ENCODE measurements at places on chromosomes 1 and 21.

DNA sequence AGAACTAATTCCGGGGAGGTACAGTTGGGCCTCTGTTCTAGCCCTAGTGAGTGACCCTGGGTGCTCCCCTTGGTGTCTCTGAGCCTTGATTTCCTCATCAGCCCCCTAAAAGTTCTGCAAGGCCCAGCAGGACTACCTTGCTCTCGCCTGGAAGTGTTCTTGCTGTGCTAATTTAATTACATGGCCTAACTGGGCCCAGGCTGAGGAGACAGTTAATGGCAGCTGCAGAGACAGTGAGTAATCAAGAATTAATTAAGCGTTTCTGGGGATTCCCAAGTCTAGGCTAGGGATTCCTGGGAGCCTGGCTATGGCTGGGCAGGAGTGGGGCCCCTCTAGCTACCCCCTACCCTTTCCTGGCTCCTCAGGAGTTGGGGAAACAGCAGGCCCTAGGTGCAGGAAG is 24.7 kb upstream of the DMBX1 start:
- DNase-seq = no peak

DNA sequence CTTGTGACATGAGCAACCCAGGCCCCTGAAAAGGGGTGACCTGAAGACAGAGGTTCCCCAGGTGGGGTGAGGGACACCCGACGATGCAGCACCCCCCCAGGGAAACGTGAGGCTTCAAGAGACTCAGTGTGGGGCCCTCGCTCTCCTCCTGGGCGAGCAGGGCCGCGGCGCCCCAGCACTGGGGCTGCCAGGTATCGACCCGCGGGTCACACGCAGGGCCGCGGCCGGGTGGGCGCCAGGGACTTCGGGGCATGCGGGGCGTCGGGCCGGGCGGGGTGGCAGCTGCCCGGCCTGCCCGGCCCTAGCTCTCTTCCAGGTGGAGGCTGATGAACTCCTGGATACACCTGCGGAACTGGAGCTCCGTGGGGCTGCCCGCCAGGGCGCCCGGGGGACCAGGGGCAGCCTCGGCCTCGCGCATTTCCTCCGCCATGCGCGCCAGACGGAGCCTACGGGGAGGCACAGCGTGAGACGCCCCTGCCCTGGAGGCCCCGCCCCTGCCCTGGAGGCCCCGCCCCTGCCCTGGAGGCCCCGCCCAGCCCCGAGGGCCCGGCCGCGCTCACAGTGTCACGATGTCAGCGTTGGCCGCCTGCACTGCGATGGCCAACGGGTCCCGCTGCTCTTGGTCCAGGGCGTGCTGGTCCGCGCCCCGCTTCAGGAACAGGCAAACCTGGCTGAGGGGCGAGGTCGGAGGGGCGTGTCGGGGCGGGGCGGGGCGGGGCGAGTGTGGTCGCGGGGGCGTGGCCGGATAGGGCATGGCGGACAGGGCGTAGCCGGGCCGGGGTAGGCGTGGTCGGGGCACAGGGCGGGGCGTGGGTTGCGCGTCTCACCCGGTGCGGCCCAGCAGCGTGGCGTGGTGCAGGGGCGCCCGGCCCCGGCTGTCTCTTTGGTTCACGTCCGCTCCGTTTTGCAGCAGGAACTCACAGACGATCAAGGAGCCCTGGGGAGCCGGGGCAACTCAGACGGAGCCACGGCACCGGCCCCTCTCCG is 13.3 kb downstream of the SCNN1D start:
- no peak for DNase-seq

GRCh38 chr1:156291226-156292061 is 4.0 kb downstream of the GLMP start:
- no peak for DNase-seq

- DNase-seq = no peak
These were observed 229.6 kb upstream of the AJAP1 start for GRCh38 chr1:4424766-4425165.

DNA sequence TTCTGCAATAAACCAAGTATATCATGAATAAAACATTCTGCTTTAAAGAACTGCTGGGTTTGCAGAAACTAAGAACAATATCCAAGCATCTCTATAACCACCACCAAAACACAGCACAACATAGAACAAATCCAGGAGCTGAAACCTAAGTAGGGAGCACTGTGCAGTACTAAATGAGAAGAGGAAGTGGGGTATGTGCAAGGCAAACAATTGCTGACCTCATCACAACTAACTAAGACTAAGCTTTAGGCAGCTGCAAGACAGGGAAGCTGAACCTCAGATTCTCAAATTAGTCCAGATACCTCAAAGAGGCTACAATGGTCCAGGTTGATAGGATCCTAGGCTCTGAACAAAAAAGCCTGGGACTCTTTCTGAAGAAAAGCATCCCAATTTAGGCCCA is 172.6 kb downstream of the SLC44A5 start:
- no peak for DNase-seq

- DNase-seq = no peak
These were observed 483.3 kb downstream of the TTLL7 start for GRCh38 chr1:83515578-83516154.

GRCh38 chr1:11563560-11564069 is 84.7 kb downstream of the DISP3 start:
- DNase-seq = no peak

GRCh38 chr1:62688687-62689085 is 500 bp upstream of the DOCK7 start:
- DNase-seq = no peak

DNA sequence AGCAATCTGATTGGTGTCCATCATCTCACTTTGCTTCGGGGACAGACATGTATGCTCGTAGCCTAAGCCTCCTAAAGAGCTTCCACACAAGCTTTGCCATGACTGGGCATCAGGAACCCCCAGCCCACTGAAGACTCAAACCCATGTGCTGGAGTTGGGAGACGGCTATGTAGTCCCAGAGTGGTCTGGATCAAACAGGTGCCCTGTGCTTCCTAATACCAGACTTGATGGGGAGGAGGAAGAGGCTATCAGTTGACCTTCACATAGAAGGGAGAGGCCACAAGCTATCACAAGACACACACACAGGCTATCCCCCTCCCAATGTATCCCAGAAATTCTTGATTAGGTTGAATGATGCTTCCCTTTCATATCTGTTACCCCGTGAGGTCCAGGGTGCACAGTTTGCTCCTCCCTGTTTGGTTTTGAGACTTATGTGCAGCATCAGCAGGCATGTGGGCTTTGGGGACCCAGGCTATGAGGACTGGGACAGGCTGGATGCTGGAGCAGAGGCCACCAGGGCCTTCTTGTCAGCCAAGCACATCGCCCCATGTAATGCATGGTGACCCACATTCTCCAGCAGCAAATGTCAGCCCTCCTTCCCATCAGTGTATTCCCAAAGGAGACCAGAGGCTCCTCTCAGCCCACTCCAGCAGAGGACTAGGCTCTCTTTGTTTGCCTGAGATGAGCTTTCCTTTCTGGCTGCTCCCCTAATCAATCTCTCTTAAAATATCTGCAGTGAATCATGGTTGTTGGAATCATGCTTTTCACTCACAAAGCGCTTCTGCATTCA is 159.8 kb downstream of the GRIK3 start:
- DNase-seq = no peak

DNA sequence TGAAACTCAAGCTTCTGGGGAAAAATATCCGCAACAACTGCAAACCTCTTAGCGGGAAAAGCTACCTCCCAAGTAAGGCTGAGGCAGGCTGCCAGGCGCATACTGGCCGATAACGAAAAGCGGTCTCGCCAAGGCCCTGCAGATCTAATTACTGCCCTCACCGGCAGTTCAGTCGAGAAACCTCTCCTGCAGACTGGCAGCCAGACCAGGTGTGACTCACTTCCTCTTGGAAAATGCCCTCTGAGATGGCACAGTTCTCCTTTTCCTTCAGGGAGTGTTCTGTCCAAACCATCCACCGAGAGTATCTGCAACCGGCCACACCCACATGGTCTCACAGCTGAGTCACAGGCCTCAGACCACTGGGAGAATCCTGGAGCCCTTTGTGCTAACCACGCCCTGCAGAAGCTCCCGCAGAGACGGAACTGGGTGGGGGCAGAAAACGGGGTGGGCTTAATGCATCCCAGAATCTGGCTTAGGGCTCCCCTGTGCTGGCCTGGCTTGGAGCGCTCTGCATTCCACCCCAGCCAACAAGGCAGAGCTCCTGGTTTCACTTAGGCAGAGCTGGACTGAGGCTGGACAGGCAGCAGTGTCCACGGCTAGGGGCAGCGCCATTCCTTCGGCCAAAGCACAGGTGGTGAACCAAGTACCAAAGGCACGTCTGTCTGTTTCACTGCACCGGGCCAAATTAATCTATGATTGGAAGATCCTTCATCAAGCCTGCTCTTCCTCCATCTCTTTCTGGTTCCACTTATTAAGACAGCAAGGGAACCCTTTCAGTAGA is 1.2 kb downstream of the S100A10 start:
- DNase-seq = no peak

DNA sequence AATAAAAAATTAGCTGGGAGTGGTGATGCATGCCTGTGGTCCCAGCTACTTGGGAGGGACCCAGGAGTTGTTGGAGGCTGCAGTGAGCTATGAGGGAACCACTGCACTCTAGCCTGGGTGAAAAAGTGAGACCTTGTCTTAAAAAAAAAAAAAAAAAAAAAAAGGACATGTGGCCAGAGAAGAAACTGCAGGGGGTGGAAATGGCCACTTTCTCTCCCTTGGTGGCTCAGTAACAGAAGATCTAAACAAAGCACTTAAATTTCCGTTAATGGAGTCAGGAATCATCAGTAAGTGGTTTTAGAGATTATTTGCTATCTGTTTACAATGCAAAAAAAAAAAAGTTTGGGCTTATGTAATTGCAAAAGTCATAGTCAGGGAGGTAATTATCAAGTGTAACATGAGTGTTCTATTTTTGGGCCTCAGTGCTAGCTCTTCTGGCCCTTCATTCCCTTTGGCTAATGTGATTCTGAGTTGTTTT is 19.3 kb upstream of the OPRD1 start:
- no peak for DNase-seq

- no peak for DNase-seq
These were observed 473.5 kb downstream of the PTPRU start for GRCh38 chr1:29709704-29710280.
